ENCODE measurements at places on chromosomes 16 and 17. TPM values are rescaled to one million over a fixed set of nuclear protein-coding genes. Genes with fewer than 3 reads are reported as not detected.

DNA sequence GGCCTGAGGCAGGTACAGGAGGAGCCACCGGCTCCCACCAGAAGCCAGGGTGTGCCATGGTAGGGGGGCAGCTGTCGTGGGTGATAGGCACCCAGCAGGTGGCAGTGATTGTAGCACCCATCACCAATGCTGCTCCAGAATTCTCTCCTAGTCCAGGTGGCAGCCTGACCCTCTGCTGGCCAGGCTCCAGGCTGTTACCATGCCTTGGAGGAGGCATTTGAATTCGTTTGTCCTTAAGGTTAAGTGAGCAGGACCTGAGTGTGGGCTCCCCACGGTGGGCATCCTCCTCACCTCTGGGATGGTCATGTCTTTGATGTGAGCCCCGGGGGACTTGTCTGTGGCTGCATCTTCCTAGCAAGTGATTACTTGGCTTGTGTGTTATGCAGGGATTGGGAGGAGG is 59.4 kb downstream of the RGS9 start:
- peak; percentile 60 for DNase-seq

GRCh38 chr17:72496461-72496860 is 375.6 kb downstream of the SOX9 start:
- no peak for DNase-seq

DNA sequence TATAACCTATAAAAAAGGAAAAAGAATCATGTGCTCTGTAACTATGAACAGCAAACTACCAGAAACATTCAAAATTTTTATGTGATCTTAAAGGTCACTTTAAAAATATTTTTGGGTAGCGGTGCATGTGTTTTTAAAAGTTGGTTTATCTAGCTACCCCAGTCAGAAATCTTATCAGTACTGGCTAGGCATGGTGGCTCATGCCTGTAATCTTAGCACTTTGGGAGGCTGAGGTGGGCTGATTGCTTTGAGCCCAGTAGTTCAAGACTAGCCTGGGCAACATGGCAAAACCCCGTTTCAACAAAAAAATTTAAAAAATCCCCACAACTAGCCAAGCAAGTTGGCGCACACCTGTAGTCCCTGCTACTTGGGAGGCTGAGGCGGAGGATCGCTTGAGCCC is 3.7 kb downstream of the CAPNS2 start:
- no peak for DNase-seq

The TP53TG3C gene
- 0.46 TPM for total RNA-seq

GRCh38 chr17:31919802-31920525 is 16.8 kb upstream of the SUZ12 start:
- DNase-seq: no peak

The MYH11 gene
- 17.9 TPM for total RNA-seq

GRCh38 chr16:24989494-24989893 is 25.7 kb downstream of the ARHGAP17 start:
- DNase-seq: no peak

DNA sequence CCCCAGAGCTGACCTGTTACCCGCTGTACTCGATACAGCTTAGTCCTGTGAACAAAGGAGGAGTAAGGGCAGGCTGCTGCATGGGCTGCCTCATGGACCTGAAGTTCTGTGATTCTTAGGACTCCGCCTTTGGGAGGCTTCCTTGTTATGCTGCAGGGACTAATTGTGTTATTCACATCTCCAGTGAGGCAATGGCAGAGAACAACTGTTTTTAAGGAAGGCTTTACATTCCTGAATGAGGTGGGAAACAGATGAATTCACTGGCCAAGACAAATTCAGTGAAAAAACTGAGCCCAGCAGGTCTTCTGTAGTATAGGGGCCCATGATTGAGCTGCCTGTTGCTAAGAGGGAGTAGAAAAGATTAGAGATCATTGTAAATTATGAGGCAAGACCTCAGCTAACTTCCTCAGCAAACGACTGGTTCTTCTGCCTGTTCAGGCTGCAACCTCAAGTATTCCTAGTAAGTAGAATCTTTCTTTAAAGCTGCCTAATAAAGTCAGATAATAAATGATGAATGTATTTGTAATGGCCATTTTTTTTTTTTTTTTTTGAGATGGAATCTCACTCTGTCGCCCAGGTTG is 26.3 kb downstream of the ADORA2B start:
- no peak for DNase-seq

DNA sequence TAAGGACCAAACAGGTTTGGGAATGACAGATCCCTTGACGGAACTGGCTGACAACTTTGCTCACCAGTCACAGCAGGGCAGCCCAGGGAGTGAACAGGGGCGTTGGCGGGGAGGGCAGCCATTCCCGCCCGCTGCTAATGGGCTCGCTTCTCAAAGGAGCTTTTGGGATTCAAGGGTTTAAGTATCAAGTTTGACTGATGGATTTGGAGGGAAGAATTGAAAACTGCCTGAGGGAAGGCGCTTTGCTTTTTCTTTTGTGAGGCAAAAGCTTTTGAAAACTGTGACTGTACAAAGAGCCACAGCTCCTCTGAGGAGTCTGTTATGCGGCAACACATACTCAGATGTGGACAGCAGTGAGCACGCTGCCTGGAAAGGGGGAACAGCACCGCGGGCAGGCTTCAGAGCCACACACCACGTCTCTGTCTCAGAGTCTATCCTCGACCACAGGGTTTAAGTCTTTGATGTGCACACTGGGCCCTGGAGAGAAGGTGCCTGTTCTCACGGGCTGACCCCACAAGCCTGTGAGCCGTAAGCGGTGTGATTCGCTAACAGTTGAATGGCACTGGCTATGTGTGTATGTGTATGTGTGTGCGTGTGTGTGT is 79.9 kb upstream of the HSBP1 start:
- DNase-seq: no peak

GRCh38 chr17:3740611-3741073 is 16.9 kb downstream of the HASPIN start:
- DNase-seq: no peak

- no peak for DNase-seq
Measured at GRCh38 chr17:65022137-65022536, 34.4 kb downstream of the GNA13 start.

The ACSM2A gene
- not detected for total RNA-seq

The CA7 gene
- not detected for total RNA-seq

DNA sequence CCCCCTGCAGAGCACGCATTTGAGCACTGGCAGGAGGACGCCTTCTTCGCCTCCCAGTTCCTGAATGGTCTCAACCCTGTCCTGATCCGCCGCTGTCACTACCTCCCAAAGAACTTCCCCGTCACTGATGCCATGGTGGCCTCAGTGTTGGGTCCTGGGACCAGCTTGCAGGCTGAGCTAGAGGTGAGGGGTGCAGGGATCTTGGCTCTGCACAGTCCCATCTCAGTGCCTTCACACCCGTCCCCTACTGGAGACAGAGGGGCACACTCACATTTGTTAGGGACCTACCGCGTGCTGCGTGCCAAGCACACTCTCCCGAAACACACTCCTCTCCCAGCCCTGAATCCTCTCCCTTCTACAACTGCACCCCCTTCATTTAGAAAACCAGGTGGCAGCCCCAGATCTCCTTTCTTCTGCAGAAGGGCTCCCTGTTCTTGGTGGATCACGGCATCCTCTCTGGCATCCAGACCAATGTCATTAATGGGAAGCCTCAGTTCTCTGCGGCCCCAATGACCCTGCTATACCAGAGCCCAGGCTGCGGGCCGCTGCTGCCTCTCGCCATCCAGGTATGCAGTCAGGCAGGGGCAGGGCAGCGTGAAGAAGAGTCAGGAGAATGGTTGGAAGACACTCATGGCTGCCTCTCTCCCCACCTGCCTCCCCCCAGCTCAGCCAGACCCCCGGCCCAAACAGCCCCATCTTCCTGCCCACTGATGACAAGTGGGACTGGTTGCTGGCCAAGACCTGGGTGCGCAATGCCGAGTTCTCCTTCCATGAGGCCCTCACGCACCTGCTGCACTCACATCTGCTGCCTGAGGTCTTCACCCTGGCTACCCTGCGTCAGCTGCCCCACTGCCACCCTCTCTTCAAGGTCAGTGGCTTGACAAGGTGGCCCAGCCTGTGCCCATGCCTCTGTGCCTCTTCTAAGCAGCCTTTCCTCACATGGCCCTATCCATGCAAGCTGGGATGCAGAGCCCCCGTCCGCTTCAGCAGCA is 6.3 kb downstream of the ALOX15B start:
- DNase-seq: no peak

DNA sequence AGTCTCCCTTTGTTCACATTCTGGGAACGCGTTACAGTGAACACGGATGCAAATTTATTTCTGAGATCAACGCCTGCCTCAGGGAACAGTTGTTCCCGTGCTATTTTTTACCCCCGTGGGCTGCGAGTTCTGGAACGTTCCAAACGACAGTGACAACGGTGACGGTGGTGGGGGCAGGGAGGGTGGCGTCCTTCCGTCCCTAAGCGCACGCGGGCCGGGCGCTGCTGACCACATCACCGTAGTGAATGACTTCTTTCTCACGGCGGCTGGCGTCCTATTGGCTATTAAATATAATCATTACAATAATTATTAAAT is 45.1 kb upstream of the SSTR5 start:
- no peak for DNase-seq

DNA sequence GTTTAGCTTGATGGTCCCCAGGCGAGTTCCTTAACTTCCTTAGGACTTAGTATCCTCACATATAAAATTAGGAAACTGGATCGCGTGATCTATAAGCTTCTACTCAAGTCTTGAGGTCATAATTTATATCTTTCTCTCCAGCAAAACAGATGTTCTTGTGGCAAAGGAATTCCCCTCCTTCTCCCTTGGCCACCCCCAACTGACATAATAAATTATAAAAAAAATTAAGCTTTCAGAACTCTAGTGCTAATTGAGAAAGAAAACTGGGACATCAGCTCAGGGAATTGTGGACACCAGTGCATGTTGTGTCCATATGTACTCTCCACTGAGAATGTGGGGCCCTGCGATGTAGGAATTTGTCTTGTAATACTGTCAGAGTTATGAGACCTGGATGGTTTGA is 13.5 kb downstream of the GNAO1 start:
- no peak for DNase-seq

DNA sequence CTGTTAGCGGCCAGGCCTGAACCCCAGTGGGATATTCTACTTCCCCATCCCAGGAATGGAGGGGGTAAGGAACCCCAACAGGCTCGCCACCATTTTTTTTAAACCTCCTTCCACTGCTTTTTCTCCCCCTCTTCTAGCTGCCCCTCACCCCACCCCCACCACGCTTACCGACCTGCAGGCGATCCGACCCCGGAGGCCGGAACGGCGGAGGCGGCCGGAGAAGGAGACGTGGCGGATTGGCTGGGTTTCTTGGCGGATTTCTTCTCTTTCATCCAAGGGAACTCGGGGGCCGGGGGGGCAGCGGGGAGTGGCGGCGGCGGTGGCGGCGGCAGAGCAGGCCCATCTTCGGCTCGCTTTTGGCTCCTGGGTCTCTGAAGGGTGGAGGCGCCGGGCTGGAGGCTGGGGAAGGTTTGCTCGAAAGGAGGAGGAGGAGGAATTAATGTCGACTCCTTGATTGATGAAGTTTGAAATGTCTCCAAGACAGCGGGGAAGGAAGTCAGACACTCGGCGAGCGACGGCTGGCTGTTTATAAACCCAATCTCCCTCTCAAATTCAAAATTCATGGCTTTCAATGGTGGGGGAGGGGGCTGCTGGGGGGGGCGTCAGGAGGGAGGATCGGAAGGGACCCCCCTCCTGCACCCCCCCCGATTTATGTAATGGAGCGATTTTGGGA is 424 bp downstream of the HOXB2 start:
- DNase-seq: peak; percentile 90

DNA sequence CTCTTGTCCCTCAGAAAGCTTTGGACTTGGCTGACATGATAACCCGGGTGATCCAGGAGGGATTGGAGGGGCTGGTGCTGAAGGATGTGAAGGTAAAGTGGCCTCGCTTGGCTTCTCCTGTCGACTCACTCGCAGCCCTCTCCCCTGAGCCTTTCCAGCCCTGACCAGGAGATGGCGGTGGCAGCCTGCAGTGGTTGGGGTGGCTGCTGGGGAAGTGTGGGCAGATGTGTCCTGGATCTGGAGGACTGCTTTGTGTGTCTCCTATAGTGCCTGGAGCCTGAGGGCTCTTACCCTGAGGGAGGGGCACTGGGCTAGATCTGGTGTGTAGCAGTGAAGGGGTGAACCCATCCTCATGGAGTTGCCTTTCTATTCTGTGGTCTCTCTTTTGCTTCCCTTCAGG is 17.9 kb downstream of the LIG3 start:
- DNase-seq: peak; percentile 89

DNA sequence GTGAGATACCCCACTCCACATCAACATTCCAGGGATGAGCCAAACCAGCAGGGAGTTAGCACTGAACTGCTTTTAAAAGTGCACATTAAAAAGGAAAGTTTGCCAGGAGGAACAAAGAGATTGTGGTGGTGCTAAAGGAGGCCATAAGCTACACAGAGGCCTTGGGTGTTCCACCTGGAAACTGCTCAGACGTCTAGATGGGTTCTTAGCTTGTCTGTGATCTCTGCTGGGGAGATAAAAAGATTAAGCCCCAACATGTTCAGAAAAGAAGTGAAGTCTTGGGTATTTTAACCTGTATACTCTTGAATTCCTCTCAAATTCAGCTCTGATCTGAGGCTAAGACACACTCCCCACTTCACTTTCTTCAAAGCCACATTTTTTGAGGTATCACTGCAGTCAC is 10.4 kb downstream of the HAS3 start:
- no peak for DNase-seq

DNA sequence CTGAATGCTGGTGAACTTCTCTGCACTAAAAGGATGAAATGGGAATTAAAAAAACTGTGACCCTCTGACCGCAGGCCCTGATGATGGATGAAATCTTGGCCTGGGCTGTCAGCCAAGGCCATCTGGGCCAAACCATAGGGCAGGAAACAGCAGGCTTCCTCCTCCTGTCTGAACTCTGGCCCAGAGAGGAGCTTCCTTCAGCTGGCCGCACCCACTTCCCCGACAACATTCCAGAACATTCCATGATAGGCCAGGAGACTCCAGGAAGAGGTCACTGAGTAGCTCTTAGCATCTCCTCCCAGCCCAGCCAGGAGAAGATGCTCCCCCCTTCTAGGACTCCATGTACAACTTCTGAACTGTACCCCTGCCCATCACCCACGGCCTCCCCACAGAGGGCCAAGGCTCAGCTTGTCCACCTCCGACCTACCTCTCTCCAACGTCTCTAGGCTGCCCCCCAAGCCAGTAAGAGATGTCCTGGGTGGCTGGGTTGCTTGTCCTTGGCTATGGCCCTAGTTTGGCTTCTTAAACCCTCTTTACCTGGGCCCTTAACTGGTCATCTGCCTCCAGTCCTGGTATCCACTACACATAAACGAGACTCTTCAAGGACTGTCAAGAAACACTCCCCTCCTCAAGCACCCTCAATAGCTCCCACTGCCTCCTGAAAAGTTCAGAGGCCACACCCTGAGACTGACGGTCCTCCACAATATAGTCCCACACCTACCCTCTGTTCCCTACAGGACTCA is 1.7 kb downstream of the RPH3AL start:
- peak; percentile 83 for DNase-seq

The DLX4 gene
- total RNA-seq: not detected
